ENCODE measurements at places on chromosomes 4 and X.

GRCh38 chr4:163012816-163013215 is 153.9 kb downstream of the NAF1 start:
- no peaks in the 10 kb centered on the region for H3K36me3 ChIP-seq
- no peak for DNase-seq

DNA sequence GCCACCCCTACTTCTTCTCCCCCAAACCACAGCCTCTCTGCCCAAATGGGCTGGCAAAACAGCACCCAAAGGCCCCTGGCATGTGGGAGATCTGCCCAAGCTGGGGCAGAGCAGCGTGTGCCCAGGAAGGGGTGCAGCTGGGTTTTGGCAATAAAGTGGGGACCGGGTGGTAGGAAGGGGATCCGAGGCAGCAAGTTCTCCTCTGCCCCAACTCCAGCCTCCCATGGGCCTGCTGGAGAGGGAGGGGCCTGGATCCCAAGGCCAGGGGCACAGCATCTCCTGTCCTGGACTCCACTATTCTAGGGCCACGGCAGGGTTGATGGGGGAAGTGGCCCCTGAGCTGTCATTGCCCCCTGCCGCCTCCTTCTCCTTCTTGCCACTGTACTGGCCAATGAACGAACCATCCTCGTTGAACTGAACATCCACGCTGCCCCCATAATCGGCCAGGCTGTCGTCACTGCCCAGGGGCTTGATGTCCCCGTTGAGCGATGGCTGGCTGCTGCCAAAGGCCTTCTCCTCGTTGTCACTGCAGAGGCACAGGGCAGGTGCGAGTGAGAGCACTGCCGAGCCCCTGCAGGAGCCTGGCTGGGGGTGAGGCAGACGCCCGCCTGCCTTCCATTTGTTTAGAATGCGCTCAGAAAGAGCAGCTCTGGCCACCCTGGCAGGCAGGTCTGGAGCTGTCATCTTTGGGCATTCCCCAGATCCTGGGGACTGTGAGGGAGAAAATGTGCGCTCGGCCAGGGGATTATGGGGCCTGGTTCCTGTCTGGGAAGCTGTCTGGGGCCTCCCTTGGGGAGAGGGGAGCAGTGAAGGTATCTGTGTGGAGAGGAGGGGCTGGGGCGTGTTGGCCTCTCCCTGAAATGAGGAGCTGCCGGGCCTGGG is 23.4 kb downstream of the L1CAM start:
- no peak for DNase-seq
- no peaks in the 10 kb centered on the region for H3K4me1 ChIP-seq
- H3K4me3 ChIP-seq, result no peak overlapping the region
- H3K27me3 ChIP-seq, result no peaks in the 10 kb centered on the region
- no peak overlapping the region for H3K27ac ChIP-seq
- no peaks in the 10 kb centered on the region for H3K36me3 ChIP-seq

- H3K27me3 ChIP-seq, result no peaks in the 10 kb centered on the region
- DNase-seq, result no peak
- no peaks in the 10 kb centered on the region for H3K36me3 ChIP-seq
- no peaks in the 10 kb centered on the region for H3K4me1 ChIP-seq
- H3K4me3 ChIP-seq, result no peak overlapping the region
These were observed 523.8 kb upstream of the CPEB2 start for GRCh38 chr4:14478504-14478903.

- no peak overlapping the region for H3K27ac ChIP-seq
- no peak overlapping the region for H3K4me3 ChIP-seq
- H3K36me3 ChIP-seq, result peaks cover 5% of the 10 kb centered on the region
- DNase-seq, result no peak
- H3K27me3 ChIP-seq, result no peaks in the 10 kb centered on the region
These were observed 21.2 kb downstream of the WDR1 start for GRCh38 chr4:10095296-10095991.

DNA sequence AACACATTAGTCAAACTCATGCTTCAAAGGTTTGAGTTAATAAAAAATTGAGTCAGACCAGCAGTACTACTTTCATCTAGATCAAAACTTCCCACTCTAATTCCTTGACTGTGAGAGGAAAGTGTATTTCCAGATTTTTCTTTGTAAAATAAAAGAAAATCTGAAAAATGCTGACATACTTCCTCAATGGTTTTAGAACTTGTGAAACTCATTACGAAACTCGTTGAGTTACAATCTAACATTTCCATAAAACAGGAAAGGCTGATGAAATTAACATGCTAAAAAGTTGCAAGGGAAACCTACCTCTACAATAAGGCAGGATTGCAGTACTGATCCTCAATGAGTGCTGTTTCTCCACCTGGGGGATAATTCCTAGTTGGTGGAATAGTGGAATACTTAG is 217.8 kb upstream of the HCCS start:
- H3K36me3 ChIP-seq, result no peaks in the 10 kb centered on the region
- DNase-seq, result no peak
- H3K4me1 ChIP-seq, result no peaks in the 10 kb centered on the region
- no peaks in the 10 kb centered on the region for H3K27me3 ChIP-seq

DNA sequence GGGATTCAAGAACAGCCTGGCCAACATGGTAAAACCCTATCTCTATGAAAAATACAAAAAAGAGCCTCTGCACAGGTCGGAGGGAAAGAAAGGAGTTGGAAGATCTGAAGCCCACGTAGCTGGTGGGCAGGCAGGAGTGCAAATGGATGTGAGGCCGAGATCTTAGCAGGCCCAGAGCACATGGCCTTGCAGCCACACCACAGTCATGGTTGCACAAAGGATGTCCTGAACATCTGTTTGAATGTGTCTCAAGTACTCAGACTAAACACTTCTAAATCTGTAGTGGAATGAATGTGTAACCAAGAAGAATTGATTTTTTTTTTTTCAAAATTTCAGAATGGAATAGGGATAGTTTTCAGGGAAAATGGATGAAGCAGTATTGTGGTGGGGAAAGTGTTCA is 10.8 kb downstream of the CA5B start:
- no peaks in the 10 kb centered on the region for H3K27me3 ChIP-seq
- DNase-seq, result no peak
- H3K36me3 ChIP-seq, result no peaks in the 10 kb centered on the region

GRCh38 chr4:37393321-37393720 is 148.8 kb downstream of the NWD2 start:
- no peaks in the 10 kb centered on the region for H3K36me3 ChIP-seq
- no peaks in the 10 kb centered on the region for H3K4me1 ChIP-seq
- DNase-seq, result no peak
- no peaks in the 10 kb centered on the region for H3K27me3 ChIP-seq
